ENCODE measurements at places on chromosomes 2 and 18. TPM values are rescaled to one million over a fixed set of nuclear protein-coding genes. Genes with fewer than 3 reads are reported as not detected.

Gene ARHGAP15
- total RNA-seq = 77.3 TPM

Gene COBLL1
- total RNA-seq = 10.2 TPM

Gene CFLAR
- total RNA-seq = 118 TPM

Gene CLEC4F
- total RNA-seq = not detected

Gene BUB1
- total RNA-seq = 6.2 TPM

Gene EGR4
- 0.54 TPM for total RNA-seq

Gene PRSS56
- not detected for total RNA-seq

Gene LGALSL
- 2.2 TPM for total RNA-seq

Gene SPAG16
- total RNA-seq = 7.5 TPM

Gene KIAA2012
- total RNA-seq = not detected

Gene ZNF2
- total RNA-seq = 5.7 TPM

Gene MITD1
- total RNA-seq = 7.3 TPM

Gene NOSTRIN
- total RNA-seq = 0.27 TPM

Gene FOXD4L1
- 0.27 TPM for total RNA-seq

Gene TMEM37
- total RNA-seq = not detected

Gene ZSWIM2
- total RNA-seq = not detected

Gene HOXD4
- total RNA-seq = not detected

Gene UGT1A4
- not detected for total RNA-seq

Gene FEV
- total RNA-seq = not detected

Gene INPP5D
- 302 TPM for total RNA-seq

Gene UGT1A8
- total RNA-seq = under 0.01 TPM

Gene GCKR
- under 0.01 TPM for total RNA-seq

Gene CHRND
- not detected for total RNA-seq

Gene FANCL
- total RNA-seq = 17.5 TPM

Gene STARD7
- 86.7 TPM for total RNA-seq

Gene COX5B
- 132 TPM for total RNA-seq

Gene MYOM1
- 0.27 TPM for total RNA-seq

Gene PPP4R3B
- total RNA-seq = 29.6 TPM

Gene SERPINB8
- total RNA-seq = 3.8 TPM

Gene ST3GAL5
- total RNA-seq = 4.0 TPM

Gene DLX1
- total RNA-seq = not detected

Gene UGT1A6
- 0.27 TPM for total RNA-seq

Gene CXXC1
- 86.4 TPM for total RNA-seq

Gene METTL4
- total RNA-seq = 2.7 TPM

Gene HOXD1
- not detected for total RNA-seq

Gene UGT1A9
- total RNA-seq = under 0.01 TPM

Gene MAB21L4
- total RNA-seq = not detected

Gene IL36B
- not detected for total RNA-seq

Gene MC2R
- total RNA-seq = not detected

Gene SEMA4F
- 4.8 TPM for total RNA-seq

Gene FMNL2
- 0.54 TPM for total RNA-seq
